Stimulated activated CD4-positive, alpha-beta T cell treated with anti-CD3 and anti-CD28 coated beads, TNF-alpha, amount 100 ng/mL, for 1 hour (primary cell): ENCODE measurements at places on chromosomes 1 and 21.

DNA sequence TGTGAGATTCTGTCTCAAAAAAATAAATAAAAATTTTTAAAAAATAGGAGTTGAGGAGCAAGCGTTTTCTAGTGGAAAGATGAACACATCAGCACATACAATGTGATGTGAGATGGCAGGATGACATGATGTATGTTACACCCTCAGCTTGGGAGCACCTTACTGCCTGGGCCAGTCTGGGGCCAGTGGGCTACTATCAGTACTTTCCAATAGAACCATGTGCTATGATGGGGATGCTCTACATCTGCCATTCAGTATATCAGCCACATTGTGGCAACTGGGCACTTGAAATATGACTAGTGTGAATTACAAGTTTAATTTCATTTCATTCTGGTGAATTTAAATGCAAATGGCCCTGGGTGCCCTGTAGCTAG, 156.0 kb downstream of the PGBD5 start:
- DNase-seq = no peak

DNA sequence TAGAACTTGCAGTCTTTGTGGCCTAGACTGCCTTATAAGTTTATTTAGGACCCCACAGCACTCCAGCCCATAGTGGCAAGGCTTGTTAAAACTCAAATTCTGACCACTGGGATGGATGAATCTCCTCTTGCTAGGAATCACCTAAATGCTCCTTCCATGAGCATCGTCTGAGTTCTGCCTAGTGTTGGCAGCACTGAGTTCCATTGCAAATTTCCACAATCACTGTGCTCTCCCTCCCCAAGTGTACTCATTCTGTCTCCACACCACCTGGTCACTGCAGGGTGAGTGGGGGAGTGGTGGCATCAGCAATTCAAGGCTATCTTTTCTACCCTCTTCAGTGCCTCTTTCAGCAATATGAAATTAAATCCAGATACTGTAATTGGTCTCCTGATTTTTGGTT, 46.7 kb upstream of the PTBP2 start:
- no peak for DNase-seq

DNA sequence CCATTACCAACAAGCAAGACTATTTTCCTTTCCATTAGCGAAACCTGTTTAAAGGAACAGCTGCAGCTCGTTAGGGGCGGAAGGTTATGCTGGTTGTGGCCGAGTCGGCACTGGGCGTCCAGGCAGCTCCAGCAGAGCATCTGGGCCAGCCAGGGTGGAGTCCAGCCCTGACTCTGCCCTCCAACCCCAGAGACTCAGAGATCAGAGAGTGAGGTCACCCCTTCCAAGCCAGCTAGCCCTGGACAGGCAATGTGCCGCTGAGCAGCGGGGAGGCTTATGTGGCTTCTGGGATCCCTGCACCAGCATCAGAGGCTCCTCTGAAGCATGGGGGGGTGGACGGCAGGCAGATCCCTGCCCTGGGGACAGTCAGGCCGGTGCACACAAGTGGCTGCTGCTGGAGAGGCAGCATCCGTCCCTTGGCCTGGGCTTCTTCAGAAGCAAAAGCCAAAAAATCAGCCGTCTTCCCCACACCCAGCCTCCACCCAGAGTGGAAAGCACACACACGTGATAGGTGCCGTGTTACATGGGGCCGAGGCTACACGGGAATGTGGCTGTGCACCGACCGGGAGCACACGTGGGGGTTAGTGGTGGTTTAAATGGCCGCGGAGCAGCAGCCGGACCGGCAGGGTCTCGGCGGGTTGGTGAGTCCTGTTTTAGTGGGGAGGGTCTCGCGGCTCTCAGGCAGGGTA, 30.1 kb downstream of the SLC66A1 start:
- DNase-seq = no peak

DNA sequence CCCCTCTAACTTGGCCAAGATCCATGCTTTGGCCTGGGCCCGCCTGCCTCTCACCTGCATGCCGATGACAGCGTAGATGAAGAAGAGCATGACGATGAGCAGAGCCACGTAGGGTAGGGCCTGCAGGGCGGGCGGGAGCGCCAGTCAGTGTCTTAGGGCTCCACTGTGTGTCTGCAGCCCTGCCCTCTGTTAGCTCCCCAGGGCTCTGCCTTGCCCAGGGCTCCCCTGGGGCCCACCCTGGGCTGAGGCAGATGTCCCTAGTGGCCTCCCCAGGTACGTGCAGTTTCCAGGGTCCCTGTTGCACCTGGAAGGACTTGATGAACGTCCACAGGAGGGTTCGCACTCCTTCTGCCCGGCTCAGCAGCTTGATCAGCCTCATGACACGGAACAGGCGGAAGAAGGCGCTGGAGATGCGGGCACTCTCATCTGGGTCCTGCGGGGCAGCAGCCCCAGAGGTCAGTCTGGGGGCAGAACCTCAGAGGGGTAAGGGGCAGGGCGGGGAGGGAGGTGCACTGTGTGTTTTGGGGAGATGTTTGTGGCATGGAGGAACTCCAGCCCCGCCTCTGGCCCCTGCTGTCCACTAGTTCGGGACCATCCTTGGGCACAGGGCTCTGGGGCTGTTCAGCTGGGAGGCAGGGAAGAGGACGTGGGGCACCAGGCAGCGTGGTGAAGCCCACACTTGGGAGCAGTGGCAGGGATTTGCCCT, 29.8 kb upstream of the KIF21B start:
- no peak for DNase-seq
